Epithelial cell of prostate (primary cell): ENCODE measurements at places on chromosomes 13 and 19.

- DNase-seq, result no peak
These were observed 2.8 kb downstream of the ZNF20 start for GRCh38 chr19:12137221-12137940.

GRCh38 chr13:50459046-50459445 lies 384.4 kb downstream of the DLEU7 start:
- no peak for DNase-seq

GRCh38 chr19:13817615-13818371 lies 22.6 kb downstream of the ZSWIM4 start:
- DNase-seq, result no peak

DNA sequence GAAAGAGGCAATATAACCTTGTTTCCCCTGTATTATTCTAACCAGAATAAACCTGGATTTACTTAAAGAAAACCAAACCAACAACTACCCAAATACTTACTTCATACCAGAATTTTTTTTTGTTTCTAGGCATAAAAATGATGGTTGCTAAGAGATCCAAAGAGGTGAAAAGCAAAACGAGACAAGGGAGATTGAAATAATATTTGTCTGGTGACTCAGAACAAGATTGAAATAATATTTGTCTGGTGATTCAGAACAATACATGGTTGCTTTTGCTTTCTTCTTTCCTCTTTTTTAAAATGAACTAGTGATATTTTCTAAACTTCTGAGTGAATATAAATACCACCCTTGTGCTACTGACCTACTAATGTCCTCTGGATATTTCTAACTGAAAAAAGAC lies 592.9 kb downstream of the KCTD12 start:
- no peak for DNase-seq

DNA sequence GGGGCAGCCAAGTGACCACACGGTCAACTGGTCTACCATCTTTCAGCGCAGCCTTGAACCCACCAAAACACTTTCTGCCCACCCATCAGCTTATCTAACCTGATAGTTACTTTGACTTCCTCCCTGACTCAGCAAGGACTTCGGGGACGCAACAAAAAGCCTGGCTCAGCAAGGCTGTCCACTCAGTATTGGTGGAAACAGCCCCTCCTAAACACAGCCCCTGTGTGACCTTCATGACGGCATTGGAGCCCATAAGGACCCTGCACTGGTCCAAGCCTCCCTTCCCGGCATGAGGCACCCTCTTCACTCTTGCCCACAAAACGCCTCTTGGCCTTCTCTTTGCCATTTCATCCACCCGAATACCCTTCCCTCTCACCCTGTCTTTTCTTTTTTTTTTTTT lies 39.1 kb downstream of the INSR start:
- no peak for DNase-seq

GRCh38 chr13:30666113-30666512 lies 48.4 kb downstream of the USPL1 start:
- DNase-seq, result no peak

GRCh38 chr13:20127562-20128458 lies 33.0 kb downstream of the GJA3 start:
- no peak for DNase-seq

GRCh38 chr13:50149214-50149613 lies 134.0 kb downstream of the KCNRG start:
- no peak for DNase-seq

DNA sequence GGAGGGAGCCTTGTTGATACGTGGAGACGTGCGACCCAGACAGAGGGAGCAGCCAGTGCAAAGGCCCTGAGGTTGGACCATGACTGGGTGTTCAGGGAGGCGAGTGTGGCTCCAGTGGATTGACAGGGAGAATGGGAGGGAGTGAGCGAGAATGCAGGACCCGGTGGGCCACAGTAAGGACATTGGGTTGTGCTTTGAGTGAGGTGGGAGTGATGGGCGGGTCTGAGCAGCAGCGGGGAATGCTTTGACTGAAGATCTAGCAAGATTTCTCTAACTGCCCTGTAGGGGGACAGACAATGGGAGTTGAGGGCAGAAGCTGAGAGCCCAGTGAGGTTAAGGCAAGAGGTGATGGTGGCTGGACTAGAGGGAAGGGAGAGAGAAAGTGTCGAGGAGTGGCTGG lies 7.7 kb upstream of the NANOS2 start:
- no peak for DNase-seq

DNA sequence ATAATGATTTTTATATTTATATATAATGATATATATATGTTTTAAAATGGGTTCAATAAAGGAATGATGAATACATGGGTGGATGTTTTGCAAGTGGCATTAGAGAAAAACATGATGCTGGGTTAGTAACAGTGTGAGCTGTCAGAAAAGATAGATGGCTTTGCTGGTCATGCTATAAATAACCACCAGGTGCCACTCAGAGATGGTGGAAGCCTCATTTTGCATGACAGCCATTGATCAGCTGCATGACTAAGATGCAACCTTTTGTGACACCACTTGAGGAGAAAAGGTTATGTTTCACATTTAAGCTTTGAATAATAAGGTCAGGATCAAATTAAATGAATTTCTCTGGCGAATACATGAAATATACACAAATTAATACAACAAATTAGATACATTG lies 737.7 kb downstream of the PCDH9 start:
- no peak for DNase-seq

GRCh38 chr19:32357720-32358119 lies 12.3 kb downstream of the ZNF507 start:
- no peak for DNase-seq

DNA sequence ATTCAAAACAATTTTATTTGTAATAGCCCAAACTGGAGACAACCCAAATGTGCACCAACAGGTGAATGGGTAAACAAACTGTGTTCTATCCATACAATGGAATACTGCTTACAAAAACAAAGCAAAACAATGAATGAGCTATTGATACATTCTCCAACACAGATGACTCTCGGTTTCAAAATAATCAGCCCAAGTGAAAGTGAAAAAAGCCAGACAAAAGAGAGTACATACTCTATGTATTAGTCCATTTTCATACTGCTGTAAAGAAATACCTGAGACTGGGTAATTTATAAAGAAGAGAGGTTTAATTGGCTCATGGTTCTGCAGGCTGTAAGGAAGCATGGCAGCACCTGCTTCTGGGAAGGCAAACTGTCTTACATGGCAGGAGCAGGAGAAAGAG lies 65.2 kb upstream of the LRCH1 start:
- no peak for DNase-seq

DNA sequence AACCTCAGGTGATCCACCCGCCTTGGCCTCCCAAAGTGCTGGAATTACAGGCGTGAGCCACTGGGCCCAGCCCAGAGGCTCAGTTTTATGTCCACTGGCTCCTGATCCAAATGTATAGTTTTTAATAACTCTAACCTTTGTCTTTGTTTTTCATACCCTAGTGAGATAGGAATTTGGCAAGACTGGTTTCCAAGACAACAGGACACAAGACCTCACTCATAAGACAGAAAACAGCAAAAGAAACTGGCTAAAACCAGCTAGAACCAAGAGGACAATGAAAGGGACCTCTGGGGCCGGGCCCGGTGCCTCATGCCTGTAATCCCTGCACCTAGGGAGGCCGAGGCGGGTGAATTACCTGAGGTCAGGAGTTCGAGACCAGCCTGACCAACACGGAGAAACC lies 27.6 kb downstream of the CPT1C start:
- DNase-seq, result no peak

DNA sequence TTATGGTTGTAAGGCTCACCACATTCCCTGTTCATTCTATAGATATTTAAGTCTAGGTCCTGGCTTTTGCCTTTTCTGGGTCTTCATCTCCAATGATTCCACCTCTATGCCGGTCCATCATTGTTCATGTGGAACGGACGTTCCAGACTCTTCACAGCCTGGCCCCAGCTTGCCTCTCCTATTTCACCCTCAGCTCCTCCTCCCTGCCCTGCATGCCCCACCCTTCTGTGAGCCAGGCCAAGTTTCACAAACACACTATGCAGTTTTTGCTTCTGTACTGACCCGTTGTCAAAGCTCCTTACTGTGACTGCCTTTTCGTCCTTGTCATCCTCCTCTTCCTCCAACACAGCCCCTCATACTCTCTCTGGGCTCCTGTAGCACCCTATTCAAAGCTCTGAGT lies 31.3 kb downstream of the TEX26 start:
- DNase-seq, result no peak

DNA sequence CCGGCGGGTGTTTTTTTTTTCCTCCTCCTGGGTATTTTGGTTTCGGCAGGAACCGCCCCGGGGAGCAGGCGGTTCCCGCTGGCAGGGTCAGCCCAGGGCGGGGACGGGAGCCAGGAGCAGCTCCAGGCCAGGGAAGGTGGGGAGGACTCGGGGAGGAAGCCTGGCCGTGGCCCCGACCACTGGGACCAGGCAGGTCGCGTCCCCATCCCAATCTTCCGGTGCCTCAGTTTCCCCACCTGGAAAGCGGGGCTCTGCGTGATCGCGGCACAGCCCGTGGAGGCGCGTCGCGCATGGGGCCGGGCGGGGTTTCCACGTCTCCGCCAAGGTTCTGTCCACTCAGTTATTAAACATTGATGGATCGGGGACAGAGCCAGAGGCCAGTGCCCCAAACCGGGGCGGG lies 34.8 kb downstream of the IL12RB1 start:
- no peak for DNase-seq

- DNase-seq, result no peak
These were observed 457.6 kb upstream of the GPC6 start for GRCh38 chr13:92769046-92769445.

DNA sequence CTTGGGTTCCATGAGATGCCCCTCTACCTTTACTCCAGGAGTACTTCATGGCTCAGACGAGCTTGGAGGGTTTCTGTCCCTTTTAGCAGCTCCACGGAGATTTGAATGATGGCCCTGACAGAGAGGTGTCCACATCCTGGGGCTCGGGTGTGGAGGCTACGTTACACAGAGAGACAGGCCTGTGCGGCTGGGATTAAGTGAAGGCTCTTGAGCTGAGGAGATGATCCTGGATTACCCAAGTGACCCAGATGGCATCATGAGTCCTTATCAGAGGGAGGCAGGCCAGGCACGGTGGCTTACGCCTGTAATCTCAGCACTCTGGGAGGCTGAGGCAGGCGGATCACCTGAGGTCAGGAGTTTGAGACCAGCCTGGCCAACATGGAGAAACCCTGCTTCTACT lies 12.4 kb downstream of the DPP9 start:
- DNase-seq, result no peak

- no peak for DNase-seq
These were observed 8.8 kb downstream of the SPPL2B start for GRCh38 chr19:2337329-2337707.

DNA sequence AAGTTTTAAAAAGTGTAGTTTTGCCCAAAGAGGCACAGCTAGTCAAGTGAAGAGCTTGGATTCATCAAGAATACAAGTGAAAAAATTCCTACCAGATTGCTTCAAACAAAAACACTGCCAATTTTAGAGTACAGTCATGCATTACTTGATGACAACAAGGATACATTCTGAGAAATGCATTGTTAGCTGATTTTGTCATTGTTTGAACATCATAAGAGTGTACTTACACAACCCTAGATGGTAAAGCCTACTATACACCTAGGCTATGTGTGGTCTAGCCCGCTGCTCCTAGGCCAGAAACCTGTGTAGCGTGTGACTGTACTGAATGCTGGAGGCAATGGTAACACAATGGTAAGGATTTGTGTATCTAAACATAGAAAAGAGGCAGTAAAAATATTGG lies 41.1 kb downstream of the TMTC4 start:
- peak; percentile 99 for DNase-seq

GRCh38 chr19:49488863-49489537 lies 1.6 kb downstream of the RPL13A start:
- no peak for DNase-seq

GRCh38 chr13:29423050-29423449 lies 172.4 kb downstream of the SLC7A1 start:
- DNase-seq, result no peak

- DNase-seq, result no peak
These were observed 7.4 kb upstream of the IL17D start for GRCh38 chr13:20696073-20696472.

DNA sequence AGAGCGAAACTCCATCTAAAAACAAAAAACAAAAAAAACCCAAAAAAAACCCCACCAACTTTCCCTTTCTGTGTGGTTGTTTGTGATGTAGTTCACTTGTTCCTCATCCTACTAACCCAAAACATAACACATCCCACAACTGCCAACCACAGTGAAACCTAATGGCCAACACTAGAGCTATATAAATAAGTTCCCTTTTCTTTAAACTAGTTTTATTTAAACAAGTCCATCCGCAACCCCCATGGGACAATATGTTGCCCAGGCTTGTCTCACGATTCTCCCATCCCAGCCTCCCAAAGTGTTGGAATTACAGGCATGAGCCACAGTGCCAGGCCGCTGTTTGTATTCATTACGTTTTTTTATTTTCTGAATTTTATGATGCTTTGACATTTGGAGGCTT lies 71.2 kb upstream of the ADGRE5 start:
- no peak for DNase-seq

- DNase-seq, result peak; percentile 18
These were observed 17.1 kb downstream of the GPATCH1 start for GRCh38 chr19:33098055-33098534.

DNA sequence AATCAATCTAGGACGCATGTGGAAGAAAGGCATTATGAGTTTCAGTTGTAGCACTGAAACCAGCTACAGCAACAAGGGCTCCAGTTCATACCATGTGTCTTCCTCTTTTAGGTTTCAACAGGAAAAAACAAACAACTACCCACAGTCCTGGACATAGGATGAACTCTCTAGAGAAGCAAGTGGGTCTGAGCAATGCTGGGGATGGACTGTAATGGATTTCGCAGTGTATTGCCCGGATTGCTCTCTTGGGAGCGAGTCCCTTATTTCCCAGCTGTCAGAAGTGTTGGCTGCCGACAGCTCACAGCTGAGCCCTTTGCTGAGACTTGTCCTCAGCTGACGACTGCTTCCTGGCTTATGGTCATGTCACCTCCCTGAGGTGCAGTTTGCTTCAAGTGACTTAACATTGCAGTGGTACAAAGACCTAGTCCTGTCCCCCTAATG lies 12.1 kb upstream of the MYCBP2 start:
- DNase-seq, result no peak

DNA sequence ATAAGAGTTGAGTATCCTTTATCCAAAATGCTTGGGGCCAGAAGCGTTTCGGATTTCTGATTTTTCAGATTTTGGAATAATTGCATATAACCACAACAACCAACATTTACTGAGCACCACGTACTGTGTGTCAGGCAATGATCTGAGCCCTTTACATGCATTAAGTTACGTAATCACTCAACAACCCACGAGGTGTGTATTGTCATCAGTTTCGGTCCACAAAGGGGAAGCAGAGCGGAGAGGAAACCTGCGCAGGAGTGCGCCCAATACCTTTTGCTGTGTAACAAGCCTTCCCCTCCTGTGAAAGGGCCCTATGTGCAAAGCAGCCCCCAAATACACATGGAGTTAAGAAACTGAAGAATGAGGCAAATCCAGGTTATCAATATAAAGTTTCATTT lies 20.7 kb upstream of the NLRP12 start:
- no peak for DNase-seq

DNA sequence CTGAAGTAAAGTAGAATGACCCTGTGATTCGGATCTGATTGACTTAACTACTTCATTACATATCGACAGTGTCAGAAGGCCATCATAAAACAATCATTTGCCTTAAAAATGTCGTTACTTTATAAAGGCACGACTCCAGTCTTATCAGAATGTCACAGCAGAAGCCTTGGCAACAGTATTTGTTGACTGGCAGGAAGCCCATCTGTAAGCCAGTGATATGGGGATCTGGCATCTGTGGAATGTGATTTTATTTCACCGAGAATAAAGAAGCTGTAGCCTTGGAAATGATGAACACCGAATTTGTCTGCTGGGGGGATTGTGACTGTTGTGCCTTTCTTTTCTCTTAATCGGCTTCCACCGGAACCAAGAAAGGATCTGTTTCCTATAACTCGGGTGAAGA lies 362.5 kb downstream of the TDRD3 start:
- no peak for DNase-seq

- DNase-seq, result no peak
These were observed 19.2 kb upstream of the DIAPH3 start for GRCh38 chr13:60182907-60183306.
